ENCODE measurements at places on chromosomes 7 and 10.
A peak's percentile ranks its signal among the peaks of the same experiment; 100 is the strongest.

- DNase-seq, result peak; percentile 88
These were observed 1.8 kb upstream of the PDGFA start for GRCh38 chr7:521221-522070.

- no peak for DNase-seq
These were observed 48.0 kb downstream of the MALRD1 start for GRCh38 chr10:19096501-19097073.

DNA sequence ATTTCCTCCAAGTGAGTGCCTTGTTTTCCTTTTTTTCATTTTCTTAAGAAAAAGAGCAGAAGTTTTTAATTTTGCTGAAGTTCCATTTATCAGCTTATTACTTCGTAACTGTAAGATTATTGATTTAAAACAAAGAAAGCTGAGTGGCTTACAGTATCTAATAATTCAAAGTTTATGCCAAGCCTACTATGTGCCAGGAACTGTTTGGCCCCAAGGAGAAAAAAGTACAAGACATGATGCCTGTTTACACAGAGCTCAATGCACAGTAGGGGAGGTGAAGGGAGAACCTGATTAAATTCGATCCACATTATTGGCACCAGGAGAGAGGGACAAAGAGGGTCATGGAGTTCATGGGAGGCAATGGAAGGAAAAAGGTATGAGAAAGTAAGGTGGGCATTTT is 419.3 kb upstream of the ZMIZ1 start:
- DNase-seq, result no peak

- DNase-seq, result no peak
These were observed 94.7 kb upstream of the FERD3L start for GRCh38 chr7:19239951-19240350.

GRCh38 chr10:93236393-93237040 is 162.8 kb downstream of the CYP26A1 start:
- DNase-seq, result no peak

DNA sequence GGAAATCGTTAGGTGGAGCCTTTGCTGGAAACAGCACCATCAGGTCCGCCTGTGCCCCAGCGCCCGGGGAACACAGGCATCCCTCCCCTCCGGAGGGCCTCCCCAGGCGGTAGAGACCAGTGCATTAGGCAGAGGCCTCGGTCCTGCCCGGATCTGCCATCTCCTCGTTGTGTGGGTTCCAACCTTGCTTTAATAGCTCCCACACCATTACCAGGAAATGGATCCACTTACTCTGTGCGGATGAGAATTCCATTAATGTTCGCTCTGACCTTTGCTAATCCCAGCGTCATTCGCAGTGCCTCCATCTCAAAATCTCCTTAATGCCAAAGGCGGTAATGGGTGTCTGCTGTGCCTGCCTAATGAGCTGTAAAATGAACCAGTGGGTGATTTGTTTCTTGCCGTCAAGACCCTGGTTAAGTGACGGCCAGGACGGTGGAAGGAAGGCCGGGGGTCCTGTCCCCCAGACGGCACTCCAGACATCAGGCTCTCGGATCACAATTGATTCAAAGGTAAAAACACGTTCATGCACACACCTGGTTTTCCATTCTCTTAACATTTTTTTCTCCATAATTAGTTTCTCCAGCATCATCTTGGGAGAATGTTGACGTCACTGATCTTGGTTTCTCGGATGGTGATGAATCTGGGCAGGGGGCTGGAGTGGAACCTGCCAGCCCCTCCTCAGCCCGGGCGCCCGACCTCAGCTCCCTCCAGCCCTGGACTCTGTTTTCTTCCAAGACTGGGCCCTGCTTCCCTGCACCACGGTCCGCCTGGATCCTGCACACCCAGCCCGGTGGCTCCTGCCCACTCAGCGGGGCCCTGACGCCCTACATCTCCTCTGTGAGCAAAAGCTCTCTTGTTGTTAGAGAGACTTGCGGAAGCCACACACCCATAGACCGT is 22.8 kb upstream of the FAM20C start:
- DNase-seq, result peak; percentile 11

DNA sequence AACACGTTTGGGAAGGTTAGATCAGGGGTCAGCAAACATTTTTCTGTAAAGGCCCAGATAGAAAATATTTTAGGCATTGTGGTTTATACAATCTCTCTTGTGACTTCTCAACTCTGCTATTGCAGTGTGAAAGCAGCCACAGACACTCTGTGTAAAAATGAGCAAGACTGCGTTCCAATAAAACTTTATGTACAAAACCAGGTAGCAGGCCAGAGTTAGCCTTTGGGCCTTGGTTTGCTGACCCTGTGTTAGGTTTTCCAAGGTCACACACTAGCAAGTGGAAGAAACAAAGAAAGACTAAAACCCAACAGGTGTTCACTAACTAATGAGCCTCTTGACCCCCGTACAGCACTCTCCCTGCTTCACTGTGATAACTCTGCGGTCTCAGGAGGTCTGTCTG is 14.9 kb upstream of the PAXIP1 start:
- no peak for DNase-seq

DNA sequence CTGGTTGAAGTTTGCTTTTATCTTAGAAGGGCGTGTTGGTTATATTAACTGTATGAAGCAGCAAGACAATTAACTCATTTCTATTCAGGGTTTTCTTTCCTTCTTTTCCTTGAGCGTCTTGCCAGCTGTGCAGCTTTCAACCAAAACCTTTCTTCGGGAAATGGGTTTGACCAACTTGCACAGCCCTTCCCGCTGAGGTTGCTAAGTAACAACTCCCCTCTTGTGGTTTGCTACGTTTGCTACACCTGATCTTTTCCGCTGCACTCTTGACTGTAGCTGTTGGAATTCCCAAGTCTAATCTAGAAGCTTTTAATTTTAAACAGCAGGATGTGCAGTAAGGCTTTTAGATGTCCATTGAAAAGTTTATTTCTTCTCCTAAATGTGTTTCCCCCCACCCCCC is 116.9 kb downstream of the CDCA7L start:
- no peak for DNase-seq

- DNase-seq, result no peak
These were observed 29.9 kb downstream of the MYL10 start for GRCh38 chr7:101598986-101599771.

DNA sequence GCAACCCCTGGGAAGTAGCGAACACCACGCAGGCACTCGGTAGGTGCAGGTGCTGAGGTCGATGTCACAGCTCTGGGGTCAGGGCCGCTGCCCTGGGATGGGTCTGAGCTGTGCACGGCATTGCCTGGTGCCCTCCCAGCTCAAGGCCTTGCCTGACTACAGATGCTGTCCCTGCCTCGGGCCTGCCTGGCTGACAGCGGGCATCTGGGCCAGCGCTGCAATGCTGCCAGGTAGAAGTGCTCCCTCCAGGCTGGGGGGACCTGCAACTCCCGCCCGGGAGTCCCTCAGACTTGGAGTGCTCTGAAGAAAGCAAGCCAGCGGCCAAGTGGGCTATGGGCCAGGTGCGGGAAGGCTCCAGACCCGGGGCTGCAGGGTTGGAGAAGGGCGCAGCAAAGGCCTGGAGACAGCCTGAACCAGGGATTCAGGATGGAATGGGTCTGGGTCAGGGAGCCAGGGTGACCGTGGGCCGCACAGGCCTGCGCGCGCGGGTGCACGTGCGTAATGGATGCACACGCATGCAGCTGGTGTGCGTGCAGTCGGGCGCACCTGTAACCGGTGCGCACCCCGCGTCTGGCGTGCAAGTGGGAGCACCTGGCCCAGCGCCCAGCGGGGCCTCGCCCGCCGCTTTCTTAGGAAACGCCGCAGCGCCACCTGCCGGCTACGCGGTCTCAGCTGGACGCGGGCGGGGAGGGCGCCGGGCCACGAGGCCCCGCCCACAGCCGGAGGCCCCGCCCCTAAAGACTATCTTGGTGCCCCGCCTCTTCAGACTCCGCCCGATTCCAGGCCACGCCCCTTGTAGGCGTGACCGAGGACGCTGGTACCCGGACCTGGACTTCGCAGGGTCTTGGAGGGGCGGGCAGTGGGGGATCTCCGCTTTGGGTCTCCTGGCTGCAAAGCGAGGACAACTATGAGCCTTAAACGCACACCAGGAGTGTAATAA is 46.7 kb downstream of the MICALL2 start:
- DNase-seq, result peak; percentile 88

GRCh38 chr7:151665368-151665767 is 145.7 kb upstream of the RHEB start:
- DNase-seq, result peak; percentile 77

GRCh38 chr10:20059084-20059835 is 243.0 kb downstream of the PLXDC2 start:
- no peak for DNase-seq

DNA sequence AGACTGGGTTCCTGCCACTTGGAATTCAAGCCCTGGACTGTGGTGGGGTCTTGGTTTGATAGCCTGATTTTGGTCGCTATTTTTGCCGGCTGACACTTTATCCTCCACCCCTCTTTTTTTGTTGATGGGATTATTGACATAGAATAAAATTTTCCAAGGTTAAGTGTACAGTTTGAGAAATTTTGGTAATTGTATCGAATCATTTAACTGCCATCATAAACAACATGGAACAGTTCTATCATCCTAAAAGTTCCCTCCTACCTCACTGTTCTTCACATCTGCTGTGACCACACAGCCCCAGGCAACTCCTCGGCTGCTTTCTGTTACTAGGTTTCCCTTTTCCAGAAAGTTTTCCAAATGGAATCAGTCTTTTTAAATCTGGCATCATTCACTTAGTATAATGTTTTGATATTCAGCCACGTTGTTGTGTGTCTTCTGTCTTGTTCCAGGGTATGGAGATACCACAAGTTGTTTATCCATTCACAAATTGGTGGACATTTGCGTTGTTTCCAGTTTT is 50.6 kb upstream of the STEAP1B start:
- DNase-seq, result no peak

GRCh38 chr10:26931223-26931622 is 70.5 kb upstream of the ABI1 start:
- DNase-seq, result no peak

DNA sequence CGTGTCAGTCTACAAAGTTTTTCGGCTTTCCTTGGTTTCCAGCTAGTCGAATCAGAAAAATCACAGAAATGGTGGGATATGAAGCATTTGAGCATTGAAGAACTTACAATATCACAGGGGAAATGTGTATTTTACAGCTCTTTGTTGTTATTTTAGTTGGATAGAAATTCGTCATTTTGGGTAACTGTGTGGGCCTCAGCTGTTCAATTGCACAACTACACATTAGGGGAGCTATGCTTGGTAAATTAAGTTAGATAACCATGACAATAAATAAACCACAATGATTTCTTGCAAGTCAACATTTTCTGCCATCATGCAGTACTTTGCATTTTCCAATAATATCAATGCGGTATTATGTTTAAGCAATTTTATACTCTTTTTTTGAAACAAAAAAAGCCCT is 80.4 kb upstream of the ANK3 start:
- DNase-seq, result no peak

Measured in heart left ventricle (tissue), 16 donors.